Skin of body (tissue), 3 donors: ENCODE measurements at places on chromosomes 13 and 19.

DNA sequence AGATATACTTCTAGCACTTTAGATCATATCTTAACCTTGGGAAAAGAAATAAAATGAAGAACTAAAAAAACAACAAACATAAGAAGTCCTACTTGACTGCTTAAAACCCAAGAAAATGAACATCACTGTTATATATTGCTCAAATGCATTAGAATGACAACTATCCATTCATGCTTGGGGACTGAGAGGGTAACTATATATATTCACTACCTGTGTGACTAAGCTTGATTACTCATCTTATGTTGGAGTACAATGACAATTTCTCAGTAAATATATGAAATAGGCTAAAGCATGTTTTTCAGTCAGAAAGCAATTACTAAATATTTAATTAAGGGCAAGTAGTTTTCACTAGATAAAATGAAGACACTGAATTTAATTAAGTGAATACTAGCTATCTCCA is 40.1 kb downstream of the ZC3H13 start:
- no peak for DNase-seq

DNA sequence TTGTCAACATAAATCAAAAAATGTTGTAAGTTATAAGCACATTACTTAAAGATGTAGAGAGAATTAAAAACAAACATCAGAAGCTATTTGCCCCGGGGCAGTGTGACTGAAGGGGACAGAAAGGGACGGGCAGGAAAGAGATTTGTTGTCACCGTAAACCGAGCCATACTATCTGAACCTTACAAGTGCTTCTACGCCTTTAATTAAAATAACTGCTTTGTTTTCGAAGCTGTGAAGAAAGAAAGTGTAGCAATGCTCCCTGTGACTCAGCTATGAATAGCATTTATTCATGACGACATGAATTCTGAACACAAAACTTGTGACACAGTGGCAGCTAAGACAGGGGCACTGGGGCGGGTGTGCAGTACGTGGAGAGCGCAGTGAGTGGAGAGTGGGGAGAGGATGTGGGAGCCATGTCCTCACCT is 30.0 kb downstream of the ZNF787 start:
- DNase-seq, result no peak

DNA sequence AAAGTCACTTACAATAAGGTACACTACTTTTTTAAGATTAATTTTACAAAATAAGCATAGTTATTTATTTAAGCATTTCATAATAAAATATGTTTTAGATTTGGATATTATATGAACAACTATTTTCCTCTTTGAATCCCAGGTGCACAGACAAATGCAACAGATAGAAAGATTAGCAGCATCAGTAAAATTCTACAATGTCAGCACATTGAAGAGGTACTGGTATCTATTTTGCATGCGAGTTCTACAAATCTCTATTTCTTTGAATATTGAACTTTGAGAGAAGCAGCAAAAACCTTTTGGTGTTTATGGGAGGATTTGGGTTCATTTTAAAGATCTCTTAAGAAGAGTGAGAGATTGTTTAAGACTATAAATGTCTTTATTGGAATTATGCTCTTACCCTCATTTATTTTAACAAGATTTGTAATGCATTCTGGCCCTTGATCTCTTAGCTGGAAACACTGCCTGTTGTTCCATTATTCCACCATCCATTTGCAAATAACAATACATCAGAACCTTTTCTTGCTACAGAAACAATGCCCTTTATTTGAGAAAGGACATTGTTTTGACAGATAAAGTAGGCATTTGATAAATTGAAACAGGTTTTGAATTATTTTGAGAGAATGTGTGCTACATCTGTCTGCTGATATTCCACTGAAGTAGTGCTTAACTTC is 558.8 kb upstream of the KLHL1 start:
- DNase-seq, result no peak

DNA sequence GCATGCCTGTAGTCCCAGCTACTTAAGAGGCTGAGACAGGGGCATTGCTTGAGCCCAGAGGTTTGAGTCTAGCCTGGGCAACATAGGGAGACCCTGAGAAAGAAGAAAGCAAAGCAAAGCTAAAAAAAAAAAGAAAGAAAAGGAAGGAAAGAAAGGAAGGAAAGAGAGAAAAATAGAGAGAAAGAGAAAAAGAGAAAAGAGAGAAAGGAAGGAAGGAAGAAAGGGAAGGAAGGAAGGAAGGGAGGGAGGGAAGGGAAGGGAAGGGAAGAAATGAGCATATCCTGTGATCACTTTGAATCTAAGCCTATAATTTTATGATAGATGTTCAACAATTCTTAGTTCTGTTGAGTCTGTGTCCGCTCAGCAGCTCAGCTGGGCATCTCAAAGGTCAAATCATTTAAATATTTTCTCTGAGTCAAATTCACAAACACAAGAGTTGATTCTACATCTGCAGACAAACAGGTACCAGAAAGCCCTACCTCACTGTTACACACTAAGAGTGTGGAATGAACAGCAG is 70.4 kb downstream of the SUCLA2 start:
- no peak for DNase-seq

GRCh38 chr13:31334547-31334946 is 134.8 kb downstream of the B3GLCT start:
- DNase-seq, result no peak

- no peak for DNase-seq
Observed at GRCh38 chr13:99909836-99910619, 61.5 kb downstream of the ZIC5 start.

- no peak for DNase-seq
Observed at GRCh38 chr19:591099-591958, 1.6 kb downstream of the HCN2 start.

GRCh38 chr13:78265098-78265497 is 338.3 kb downstream of the POU4F1 start:
- no peak for DNase-seq

GRCh38 chr13:31161557-31162150 is at the start of gene HSPH1:
Gene HSPH1 (minus strand): TSS chr13:31161904. CDS start chr13:31161582, 322 bp downstream.
- DNase-seq, result peak; percentile 96

DNA sequence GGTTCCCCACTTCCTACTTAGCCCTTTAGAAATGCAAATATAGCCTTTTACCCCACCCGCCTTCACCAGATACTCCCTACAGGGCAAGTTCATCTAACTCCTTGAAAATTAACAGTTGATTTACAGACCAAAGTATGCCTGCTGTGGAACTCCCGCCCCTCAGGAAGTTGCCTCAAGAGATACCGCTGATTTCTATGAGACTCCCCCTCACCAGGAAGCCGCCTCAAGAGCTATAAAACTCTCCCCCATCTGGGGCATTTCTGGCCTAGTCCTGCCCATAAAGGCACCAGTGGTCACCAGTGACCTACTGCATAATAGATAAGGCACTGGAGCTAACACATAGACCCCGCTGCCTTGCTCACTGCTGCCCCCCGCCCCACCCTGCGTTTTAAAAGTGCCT is 201.7 kb upstream of the UBL3 start:
- no peak for DNase-seq

DNA sequence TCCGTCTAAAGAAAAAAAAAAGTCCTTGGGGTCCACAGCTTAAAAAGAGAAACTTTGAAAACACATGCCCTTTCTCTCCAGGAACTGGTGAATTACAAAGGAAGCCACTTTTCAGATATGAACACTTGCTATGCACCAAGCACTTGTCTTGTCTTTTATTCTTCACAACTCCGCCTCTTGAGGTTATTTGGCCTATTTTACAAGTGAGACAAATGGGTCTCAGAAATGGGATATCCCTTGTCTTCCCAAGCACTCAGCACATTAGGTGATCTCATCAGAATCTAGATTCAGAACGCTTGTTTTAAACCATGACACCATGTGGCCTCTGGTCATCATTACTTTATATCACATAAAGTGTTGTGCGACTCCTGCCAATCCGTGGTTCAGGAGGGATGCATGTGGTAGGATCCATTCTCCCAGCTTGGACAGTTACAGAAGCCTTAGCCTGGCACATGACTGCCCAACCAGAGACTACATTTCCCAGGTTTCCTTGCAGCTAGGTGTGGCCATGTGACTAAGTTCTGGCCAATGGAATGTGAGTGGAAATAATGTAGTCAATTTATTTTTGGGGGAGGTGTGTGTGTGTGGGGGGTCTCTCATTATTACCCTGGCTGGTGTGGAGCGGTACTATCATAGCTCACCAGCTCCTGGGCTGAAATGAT is 13.9 kb downstream of the TSKS start:
- no peak for DNase-seq

- no peak for DNase-seq
Observed at GRCh38 chr19:53621885-53622740, 9.7 kb upstream of the DPRX start.
